ENCODE measurements at places on chromosomes 12 and 14. TPM values are rescaled to one million over a fixed set of nuclear protein-coding genes. Genes with fewer than 3 reads are reported as not detected.
A peak's percentile ranks its signal among the peaks of the same experiment; 100 is the strongest.

DNA sequence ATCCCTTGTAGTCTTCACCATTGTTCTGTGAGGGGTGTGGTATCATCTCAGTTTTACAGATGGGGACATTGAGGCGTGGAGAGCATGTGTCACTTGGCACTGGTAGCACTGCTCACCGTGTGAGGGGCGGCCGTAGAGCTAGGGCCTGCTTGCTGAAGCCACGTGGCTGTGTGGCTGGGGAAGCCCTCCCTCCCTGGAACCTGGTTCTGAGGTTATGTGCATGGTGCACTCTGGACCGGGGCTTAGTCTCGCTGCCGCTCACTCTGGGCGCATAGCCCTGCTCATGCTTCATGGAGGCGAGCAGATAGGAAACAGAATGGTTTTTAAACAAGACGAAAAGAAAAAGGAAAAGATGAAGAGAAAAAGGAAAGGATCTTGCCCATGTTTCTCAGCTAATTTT lies 46.1 kb downstream of the CACNA1C start:
- DNase-seq = no peak

Gene ARHGAP9
- total RNA-seq = 6.0 TPM

- DNase-seq = peak; percentile 41
These were observed 54.3 kb downstream of the GALNT9 start for GRCh38 chr12:132275110-132275531.

GRCh38 chr12:66804563-66804974 lies 125.7 kb upstream of the GRIP1 start:
- DNase-seq = no peak

GRCh38 chr14:99644723-99645544 lies at the start of gene HHIPL1:
Gene HHIPL1, plus strand, starts transcription at chr14:99645129. Its CDS starts 79 bp downstream, at chr14:99645208.
- DNase-seq = peak; percentile 81

GRCh38 chr12:83199069-83199468 lies 512.4 kb downstream of the TMTC2 start:
- DNase-seq = no peak

Gene NANOG
- not detected for total RNA-seq

DNA sequence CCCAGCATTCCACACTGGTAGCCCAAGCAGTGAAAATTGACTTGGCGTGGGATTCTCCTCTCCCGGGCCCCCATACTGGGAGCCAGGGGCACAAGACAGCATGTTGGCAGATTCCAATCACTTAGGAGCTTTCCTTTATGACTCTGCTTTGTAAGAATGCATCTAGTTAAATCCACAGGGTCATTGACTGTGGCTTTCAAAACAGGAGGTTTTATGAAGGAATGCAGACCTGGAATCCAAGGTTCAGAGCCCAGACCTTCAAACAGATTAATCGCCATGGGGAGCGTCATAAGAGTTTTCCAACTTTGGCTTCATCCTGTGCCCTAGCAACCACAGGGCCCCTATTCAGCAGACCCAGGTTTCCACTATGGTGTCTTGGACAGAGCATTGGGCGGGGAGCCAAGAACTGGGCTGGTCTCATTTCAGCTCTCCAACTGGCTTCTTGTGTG lies 76.4 kb upstream of the RMST start:
- DNase-seq = no peak

DNA sequence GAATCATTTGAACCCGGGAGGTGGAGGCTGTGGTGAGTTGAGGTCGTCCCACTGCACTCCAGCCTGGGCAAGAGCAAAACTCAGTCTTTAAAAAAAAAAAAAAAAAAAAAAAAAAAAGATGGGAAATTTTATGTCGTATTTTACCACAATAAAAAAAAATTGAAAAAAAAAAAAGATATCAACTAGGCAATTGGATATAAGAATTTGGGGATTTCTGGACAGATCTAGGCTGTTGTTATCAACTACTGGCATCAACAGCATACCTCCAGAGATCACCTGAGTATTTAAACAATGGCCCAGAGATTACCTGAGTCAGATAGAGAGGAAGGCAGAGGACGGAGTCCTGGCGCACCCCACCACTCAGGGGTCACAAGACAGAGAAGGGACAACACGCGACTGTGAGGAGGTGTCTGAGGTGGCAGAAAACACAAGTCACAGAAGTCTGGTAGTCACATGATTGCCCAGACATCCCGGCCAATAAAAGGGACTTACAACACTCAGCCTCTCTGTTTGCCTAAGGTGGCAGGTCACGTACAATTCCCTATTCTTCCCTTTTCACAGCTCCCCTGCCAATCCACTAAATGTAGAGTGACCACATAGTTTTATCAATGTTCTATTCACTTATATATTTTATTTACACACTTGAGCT lies 1.8 kb downstream of the SPRING1 start:
- no peak for DNase-seq

Gene GALC
- 19.5 TPM for total RNA-seq

DNA sequence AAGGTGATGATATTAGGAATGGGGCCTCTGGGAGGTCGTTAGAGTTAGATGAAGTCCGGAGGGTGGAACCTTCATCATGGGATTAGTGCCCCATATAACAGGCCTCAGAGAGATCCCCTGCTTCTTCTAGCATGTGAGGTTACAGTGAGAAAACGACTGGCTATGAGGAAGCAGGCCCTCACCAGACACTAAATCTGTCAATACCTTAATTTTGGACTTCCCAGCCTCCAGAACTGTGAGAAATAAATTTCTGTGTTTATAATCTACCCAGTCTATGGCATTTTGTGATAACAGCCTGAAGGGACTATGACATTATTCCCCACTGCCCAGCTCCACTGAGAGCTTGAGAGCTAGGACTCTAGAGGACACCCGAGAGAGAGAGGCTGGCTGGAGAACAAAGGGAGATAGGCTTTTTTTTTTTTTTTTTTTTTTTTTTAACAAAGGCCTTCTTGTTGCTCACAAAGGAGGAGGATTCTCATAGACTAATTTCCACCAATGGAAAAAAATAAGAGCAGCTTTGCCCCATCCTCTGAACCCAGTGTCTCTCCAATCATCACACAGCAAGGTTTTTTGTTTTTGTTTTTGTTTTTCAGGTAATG lies 87.8 kb upstream of the EEA1 start:
- DNase-seq = no peak

- DNase-seq = no peak
These were observed 87.0 kb downstream of the GALNT8 start for GRCh38 chr12:4807116-4807783.

Gene HELB
- 1.2 TPM for total RNA-seq

- no peak for DNase-seq
These were observed 59.7 kb downstream of the DAO start for GRCh38 chr12:108939594-108939993.

Gene ZC3H10
- 6.1 TPM for total RNA-seq

Gene PDZRN4
- 0.28 TPM for total RNA-seq

GRCh38 chr14:94121485-94121884 lies 7.9 kb downstream of the IFI27L2 start:
- DNase-seq = no peak

Gene TMEM179
- 2.2 TPM for total RNA-seq

DNA sequence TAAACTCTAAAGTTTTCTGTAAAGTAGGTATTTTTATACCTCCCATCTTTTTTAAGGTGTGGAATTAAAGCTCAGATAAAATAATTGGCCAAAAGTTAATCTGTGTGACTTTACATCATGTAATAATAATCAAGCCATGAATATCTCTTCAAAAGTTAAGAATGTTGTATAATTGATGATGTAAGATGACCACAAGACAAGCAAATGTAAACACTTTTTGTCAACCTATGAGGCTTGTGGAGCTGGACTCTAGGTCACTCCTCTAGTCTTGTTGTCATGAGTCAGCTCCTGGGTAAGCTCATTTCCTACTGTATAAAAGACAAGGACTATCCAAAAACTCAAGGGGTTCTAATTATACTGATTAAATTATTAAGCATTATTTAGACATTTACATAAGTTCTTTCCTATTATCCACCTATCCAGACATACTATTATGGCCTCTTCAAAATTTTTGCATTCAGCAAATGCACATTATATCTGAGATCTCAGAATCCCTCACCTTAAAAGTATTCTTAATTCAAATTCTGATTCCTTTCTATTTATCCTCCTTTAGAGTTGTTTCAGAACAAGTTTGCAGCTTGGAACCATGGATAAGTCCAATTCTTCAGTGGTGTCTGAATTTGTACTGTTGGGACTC lies at the start of gene OR4K5:
OR4K5 (plus strand) TSS at position 587 of the 637 bp plus-strand sequence; CDS start at position 587, 0 bp downstream.
- DNase-seq = no peak

GRCh38 chr12:9667403-9668160 lies 1.9 kb upstream of the CLEC2D start:
- no peak for DNase-seq

Gene SPIC
- total RNA-seq = not detected

Gene CLEC4A
- total RNA-seq = 0.82 TPM

Gene PPP1R36
- 0.44 TPM for total RNA-seq

DNA sequence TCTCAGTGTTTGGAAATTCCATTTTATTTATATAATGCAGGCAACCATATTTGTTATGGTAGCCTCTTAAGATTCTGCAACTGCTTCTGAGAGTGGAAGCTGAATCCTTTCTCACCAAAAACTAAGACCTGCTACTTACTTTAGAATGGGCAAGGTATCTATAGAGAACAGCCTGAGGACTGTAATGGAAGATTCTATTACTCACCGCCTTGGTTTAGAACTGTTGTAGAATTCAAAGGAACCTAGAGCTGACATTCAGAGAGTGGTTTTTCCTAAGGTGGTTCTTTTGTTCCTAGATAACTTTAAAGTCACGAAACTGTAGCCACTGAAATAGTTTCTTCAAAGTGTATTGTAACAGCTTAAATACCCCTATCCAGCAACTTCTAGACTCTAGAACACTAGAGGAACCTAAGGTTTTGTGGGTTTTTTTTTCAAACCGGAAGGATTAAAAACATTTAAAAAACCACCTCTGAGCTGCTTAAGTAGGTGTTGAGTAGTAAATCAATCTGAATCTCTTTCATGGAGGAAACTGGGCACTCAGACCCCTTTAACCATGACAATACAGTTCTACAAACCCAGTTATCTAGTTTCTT lies 4.2 kb downstream of the TDP1 start:
- no peak for DNase-seq

GRCh38 chr12:29043069-29043468 lies 106.0 kb upstream of the FAR2 start:
- DNase-seq = no peak

DNA sequence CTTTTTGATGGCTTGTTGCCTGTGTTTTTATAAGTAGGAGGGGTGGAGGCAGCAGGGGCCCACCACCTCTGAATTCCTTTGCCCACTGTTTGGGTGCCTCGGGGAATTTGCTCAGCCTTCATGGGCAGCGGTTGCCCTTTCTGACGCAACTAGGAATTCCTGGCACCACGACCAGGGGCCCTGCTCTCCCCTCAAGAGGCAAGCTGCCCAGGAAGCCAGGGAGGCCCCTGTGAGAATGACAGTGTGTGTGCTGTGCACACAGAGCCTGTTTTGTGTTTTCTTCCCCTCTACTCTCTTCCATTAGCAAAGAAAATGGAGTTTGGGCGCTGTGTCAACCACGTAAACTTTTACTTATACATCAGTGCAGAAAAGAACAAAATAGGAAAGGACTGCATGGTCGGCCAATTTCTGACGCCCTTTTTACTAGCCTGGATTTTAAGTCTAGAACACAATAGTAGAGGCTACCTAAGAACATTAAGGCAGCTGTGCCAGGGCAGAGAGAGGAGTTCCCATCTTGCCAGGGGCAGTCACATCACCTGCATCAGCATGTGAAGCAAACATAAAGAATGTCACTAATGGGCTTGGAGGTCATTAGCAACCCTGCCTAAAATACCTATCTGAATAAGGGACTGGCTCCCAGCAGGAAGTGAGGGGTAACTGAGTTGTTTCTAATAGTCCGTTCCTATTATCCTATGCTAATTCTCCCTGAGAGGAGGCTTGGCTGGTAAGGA lies 17.9 kb upstream of the PTGR2 start:
- DNase-seq = peak; percentile 59

Gene CAPRIN2
- total RNA-seq = 30.2 TPM

DNA sequence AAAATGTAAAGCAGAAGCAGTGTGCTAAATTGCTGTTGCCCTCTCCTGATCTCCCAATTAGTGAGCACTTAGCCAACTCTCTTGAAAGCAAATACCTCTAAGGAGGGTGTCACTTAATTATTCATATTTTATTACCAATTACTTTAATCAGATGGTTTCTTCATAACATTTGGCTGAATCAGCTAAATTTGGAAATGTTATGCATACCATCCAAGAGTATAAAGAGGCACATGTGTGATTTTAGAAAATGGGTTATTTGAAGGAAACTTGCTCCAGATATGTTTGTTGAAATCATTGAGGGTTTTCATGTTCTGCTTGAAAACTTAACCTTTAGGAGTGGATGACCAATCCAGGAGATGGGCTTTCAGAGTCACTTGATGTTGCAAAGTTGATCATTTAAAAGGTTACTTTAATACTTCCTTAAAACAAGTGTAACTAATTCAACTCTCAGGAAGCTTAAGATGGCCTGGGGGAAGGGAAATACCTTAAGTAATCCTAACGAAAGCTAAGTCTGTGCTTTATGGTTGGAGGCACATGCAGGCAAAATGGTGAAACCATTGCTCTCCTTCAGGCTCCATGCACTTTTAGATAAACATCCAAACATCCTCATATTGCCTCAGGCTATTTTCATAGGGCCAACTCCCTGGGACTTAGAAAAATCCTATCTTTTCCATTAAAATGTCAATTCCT lies 434.5 kb downstream of the MDGA2 start:
- no peak for DNase-seq

GRCh38 chr12:9707864-9708808 lies 24.8 kb downstream of the CLECL1 start:
- DNase-seq = peak; percentile 70

GRCh38 chr12:92702754-92703679 lies at the start of gene PLEKHG7:
Gene PLEKHG7, plus strand, starts transcription at chr12:92702989. Its CDS starts 3,643 bp downstream, at chr12:92706632.
- DNase-seq = no peak
